ENCODE measurements at places on chromosomes 5 and 9. TPM values are rescaled to one million over a fixed set of nuclear protein-coding genes. Genes with fewer than 3 reads are reported as not detected.

DNA sequence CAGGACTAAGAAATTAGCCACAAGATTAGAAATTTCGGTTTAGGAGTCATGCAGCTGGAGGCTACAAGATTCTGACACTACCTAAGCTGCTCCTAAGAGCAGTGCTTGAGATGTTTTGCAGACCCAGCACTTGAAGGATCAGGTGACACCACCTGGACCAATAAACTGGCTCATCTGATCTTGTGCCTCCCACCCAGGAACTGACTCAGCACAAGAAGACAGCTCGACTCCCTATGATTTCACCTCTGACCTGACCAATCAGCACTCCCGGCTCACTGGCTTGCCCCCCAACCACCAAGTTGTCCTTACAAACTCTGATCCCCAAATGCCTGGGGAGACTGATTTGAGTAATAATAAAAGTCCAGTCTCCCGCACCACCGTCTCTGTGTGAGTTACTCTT lies 170.4 kb downstream of the TTC39B start:
- H3K4me3 ChIP-seq: no peak overlapping the region
- peaks cover 10% of the 10 kb centered on the region for H3K4me1 ChIP-seq
- no peak for DNase-seq

DNA sequence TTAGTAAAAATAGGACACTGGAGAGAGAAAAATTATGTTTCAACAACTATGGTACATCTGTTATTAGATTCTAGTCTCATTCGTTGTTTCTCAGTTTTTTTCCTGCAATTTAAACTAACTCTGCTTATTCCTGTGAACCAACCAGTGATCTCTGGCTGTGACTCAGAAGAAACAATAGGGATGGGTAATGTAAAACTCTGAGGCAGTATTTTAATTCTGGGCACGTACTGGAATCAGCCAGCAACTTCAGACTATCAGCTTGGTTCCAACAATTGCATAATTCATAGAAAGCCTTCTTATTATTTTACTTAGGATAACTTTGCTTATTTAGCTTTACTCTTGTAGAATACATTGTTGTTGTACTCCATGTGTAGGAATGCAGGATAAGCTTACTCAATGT lies 28.8 kb downstream of the MLLT3 start:
- H3K4me1 ChIP-seq: peaks cover 19% of the 10 kb centered on the region
- H3K27ac ChIP-seq: no peak overlapping the region
- DNase-seq: no peak
- H3K4me3 ChIP-seq: no peak overlapping the region
- no peaks in the 10 kb centered on the region for H3K27me3 ChIP-seq
- peaks cover 10% of the 10 kb centered on the region for H3K36me3 ChIP-seq

The UGT3A1 gene
- not detected for total RNA-seq

DNA sequence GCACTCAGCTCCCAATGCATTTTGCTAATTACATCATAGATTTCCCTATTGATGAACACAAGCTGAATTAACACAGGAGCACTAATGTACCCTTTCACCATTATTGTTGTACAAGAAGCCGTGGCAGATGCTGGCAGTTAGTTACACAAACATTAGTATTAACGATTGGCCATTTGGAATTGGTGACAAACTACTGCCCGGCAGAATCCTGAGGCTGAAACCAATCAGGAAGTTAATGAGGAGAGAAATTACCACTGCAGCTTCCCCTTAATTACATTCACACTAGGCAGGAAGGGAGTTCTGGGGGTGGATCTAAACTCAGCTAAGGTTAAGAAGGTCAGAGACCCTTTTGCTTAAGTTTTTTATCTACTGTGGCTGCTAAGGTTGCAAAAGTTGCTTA lies 9.6 kb upstream of the DMRT3 start:
- no peak overlapping the region for H3K27ac ChIP-seq
- H3K36me3 ChIP-seq: no peaks in the 10 kb centered on the region
- DNase-seq: no peak
- H3K27me3 ChIP-seq: peaks cover 84% of the 10 kb centered on the region
- peaks cover 5% of the 10 kb centered on the region for H3K4me1 ChIP-seq
- H3K4me3 ChIP-seq: no peak overlapping the region

The PRSS3 gene
- total RNA-seq: not detected

- H3K27me3 ChIP-seq: peaks cover 6% of the 10 kb centered on the region
- peaks cover 22% of the 10 kb centered on the region for H3K4me1 ChIP-seq
- H3K27ac ChIP-seq: peak overlapping the region; percentile 80
- no peak for DNase-seq
- H3K4me3 ChIP-seq: peak overlapping the region; percentile 90
- H3K36me3 ChIP-seq: peaks cover 13% of the 10 kb centered on the region
Measured at GRCh38 chr9:83623679-83624076, 735 bp downstream of the IDNK start.

DNA sequence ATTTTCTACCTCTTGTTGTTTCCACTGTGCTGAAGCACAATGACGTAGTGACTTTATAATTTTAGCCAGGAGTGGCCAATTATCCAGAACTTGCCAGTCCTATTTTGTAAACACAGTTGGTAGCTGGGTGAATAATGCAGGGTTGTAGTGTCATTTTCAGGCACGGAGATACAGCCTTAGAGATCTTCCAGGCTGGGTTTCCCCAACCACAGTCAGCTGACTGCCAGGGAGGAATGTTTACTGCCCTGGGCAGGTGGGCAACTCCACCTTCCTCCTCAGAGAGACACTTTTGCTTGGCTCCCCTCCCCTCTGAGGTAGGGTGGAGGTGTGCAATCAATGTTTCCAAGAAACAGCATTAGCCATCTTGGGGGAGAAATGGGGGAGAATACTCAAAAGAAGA lies 228.1 kb upstream of the NR4A3 start:
- peaks cover 18% of the 10 kb centered on the region for H3K4me1 ChIP-seq
- H3K36me3 ChIP-seq: no peaks in the 10 kb centered on the region
- H3K27ac ChIP-seq: no peak overlapping the region
- DNase-seq: no peak

- H3K27me3 ChIP-seq: no peaks in the 10 kb centered on the region
- DNase-seq: no peak
- H3K27ac ChIP-seq: no peak overlapping the region
- no peaks in the 10 kb centered on the region for H3K36me3 ChIP-seq
- H3K4me1 ChIP-seq: no peaks in the 10 kb centered on the region
Measured at GRCh38 chr9:79945016-79945415, 373.3 kb downstream of the TLE4 start.

- H3K4me3 ChIP-seq: no peak overlapping the region
- H3K27ac ChIP-seq: no peak overlapping the region
- no peak for DNase-seq
- no peaks in the 10 kb centered on the region for H3K36me3 ChIP-seq
Measured at GRCh38 chr5:78328585-78329173, 31.7 kb upstream of the SCAMP1 start.

GRCh38 chr9:36328798-36329411 lies 70.7 kb upstream of the GNE start:
- peaks cover 4% of the 10 kb centered on the region for H3K4me1 ChIP-seq
- no peaks in the 10 kb centered on the region for H3K27me3 ChIP-seq
- no peak overlapping the region for H3K4me3 ChIP-seq
- DNase-seq: peak; percentile 23
- no peaks in the 10 kb centered on the region for H3K36me3 ChIP-seq

- no peak overlapping the region for H3K4me3 ChIP-seq
- H3K27ac ChIP-seq: no peak overlapping the region
- no peaks in the 10 kb centered on the region for H3K27me3 ChIP-seq
Measured at GRCh38 chr5:12870872-12871539, 966.8 kb upstream of the CTNND2 start.

DNA sequence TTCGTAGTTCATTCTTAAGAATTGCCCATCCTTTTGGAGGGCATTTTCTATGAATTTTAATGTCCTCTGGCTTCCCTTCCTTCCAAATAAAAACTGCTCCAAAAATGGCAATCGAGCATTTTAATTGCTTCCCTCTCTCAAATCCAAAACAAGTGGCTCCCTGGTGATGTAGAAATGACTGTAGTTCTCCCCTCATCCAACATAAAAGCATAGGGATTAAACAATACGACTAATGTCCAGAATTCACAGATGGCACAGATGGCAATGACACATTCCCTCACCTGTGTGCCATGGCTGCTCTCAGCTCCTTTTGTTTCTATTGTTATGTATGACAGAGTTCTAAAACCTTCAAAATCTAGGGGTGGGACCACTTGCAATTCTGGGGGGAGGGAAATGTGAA lies 417.3 kb downstream of the RAB3C start:
- H3K27me3 ChIP-seq: no peaks in the 10 kb centered on the region
- DNase-seq: no peak
- H3K4me1 ChIP-seq: peaks cover 45% of the 10 kb centered on the region
- peak overlapping the region; percentile 1 for H3K27ac ChIP-seq
- no peak overlapping the region for H3K4me3 ChIP-seq

DNA sequence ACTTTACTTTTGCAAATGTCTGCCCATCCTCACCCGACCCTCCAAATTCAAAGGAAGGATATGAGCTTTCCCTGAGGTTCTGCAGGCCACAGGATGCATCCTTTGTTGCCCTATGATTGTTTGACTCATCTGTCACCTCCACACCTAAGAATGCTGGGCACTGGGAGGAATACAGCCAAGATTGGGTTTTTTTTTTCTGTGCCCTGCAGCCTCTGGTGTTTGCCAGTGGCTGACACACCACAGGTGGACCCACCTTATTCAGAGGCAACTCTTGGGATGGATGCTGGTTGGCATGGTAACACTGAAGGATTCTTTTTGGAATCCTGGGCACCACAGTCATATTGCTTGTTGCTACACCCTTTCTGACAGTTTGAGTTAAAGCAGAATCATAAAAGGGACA lies 29.7 kb downstream of the C9orf152 start:
- DNase-seq: no peak
- peaks cover 21% of the 10 kb centered on the region for H3K4me1 ChIP-seq
- peaks cover 21% of the 10 kb centered on the region for H3K36me3 ChIP-seq
- H3K27ac ChIP-seq: no peak overlapping the region
- no peak overlapping the region for H3K4me3 ChIP-seq
- H3K27me3 ChIP-seq: no peaks in the 10 kb centered on the region

GRCh38 chr5:94793816-94794198 lies 175.3 kb downstream of the SLF1 start:
- H3K27ac ChIP-seq: peak overlapping the region; percentile 93
- H3K4me1 ChIP-seq: peaks cover 37% of the 10 kb centered on the region
- no peak for DNase-seq
- H3K36me3 ChIP-seq: peaks cover 10% of the 10 kb centered on the region
- peaks cover 19% of the 10 kb centered on the region for H3K27me3 ChIP-seq
- H3K4me3 ChIP-seq: peak overlapping the region; percentile 52

The ARSI gene
- not detected for total RNA-seq

The NANS gene
- total RNA-seq: 63.4 TPM

- no peak overlapping the region for H3K27ac ChIP-seq
- H3K4me3 ChIP-seq: no peak overlapping the region
- H3K36me3 ChIP-seq: no peaks in the 10 kb centered on the region
Measured at GRCh38 chr5:53180538-53180937, 71.0 kb upstream of the MOCS2 start.

GRCh38 chr5:117652958-117653280 lies 1078.3 kb upstream of the SEMA6A start:
- H3K27ac ChIP-seq: no peak overlapping the region
- H3K4me3 ChIP-seq: no peak overlapping the region
- H3K27me3 ChIP-seq: no peaks in the 10 kb centered on the region
- no peak for DNase-seq
- H3K36me3 ChIP-seq: no peaks in the 10 kb centered on the region

DNA sequence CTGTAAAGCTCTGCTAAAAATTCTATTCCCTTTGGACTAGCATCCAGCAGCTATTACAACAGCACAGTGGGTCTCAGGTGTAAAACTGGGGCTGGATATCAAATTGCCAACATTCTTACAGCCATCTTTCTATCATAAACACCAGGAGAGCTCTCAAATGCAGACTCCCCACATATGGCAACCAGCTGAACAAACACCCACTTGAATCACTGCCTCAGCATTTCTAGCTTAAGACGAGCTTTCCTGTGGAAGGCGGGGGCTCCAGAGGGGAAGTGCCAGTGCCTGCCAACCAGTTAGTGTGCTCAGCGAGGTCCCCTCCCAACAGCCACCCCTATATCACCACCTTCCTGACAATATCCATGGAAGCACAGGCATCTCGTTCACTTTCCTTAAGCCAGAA lies 62.2 kb downstream of the IPPK start:
- no peak for DNase-seq
- H3K27ac ChIP-seq: no peak overlapping the region
- H3K36me3 ChIP-seq: peaks cover 32% of the 10 kb centered on the region
- H3K4me3 ChIP-seq: no peak overlapping the region
- no peaks in the 10 kb centered on the region for H3K27me3 ChIP-seq

DNA sequence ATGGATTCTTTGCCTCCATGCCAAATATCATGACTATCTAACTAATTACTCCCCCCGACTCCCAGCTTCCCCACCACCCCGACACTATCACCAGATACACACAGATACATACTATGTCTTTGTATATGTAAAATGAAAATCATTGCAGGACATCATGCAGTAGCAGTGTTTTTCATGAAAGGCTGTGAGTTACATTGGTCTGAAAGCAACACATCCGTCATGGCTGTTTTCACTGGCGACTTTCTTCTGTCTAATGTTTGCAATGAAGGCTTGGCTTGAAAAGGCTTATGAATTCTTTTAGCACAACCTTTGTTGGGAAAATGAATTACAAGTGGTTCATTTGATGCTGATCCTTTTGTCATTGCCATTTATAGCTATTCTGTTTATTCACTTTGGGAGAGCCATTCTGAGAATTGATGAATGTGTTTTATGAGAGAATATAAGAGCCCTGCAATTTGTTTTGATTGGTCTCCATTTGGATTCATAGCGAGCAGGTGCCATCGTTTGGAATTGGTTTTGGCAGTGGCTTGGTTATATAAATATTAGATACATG lies 103.4 kb downstream of the PIP5K1B start:
- peaks cover 26% of the 10 kb centered on the region for H3K36me3 ChIP-seq
- H3K27ac ChIP-seq: no peak overlapping the region
- no peaks in the 10 kb centered on the region for H3K27me3 ChIP-seq
- no peak overlapping the region for H3K4me3 ChIP-seq

DNA sequence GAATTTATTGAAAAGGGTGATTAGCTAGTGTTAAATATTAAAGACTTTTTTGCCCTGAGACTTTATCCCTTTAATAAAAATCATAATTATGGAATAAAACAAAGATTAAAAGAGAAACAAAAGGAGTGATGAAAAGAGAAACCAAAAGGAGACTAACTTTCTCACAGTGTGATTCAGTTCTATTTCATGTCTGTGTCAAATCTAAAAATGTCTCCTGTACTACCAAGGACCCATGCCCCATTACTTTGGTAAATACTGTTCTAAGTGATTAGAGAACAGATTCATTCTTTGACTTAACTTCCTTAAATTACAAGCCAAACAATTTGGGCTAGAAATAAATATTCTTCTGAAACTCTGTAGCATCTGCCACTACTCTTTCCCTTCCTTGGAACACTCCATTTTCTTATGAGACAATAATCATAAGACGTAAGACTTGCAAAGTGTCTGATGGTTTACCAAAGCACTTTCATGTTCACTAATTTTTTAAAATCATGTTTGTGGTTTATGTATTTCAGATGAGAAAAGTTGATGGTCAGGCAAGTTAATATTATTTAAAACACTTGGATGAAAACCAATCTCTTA lies 319.0 kb downstream of the EBF1 start:
- H3K27ac ChIP-seq: no peak overlapping the region
- H3K36me3 ChIP-seq: no peaks in the 10 kb centered on the region
- DNase-seq: no peak
- H3K4me3 ChIP-seq: no peak overlapping the region

The FAT2 gene
- under 0.01 TPM for total RNA-seq

GRCh38 chr9:75830303-75830702 lies 60.2 kb upstream of the PCSK5 start:
- H3K27ac ChIP-seq: no peak overlapping the region
- DNase-seq: no peak
- no peaks in the 10 kb centered on the region for H3K4me1 ChIP-seq
- no peaks in the 10 kb centered on the region for H3K27me3 ChIP-seq

- H3K27ac ChIP-seq: no peak overlapping the region
- H3K27me3 ChIP-seq: peaks cover 25% of the 10 kb centered on the region
- no peak for DNase-seq
- no peaks in the 10 kb centered on the region for H3K36me3 ChIP-seq
- H3K4me3 ChIP-seq: no peak overlapping the region
Measured at GRCh38 chr9:121707477-121708424, 56.3 kb downstream of the DAB2IP start.

The ELP1 gene
- total RNA-seq: 31.7 TPM
